ENCODE measurements at places on chromosomes 6 and 20.

- H3K36me3 ChIP-seq, result no peaks in the 10 kb centered on the region
- H3K27ac ChIP-seq, result no peak overlapping the region
- DNase-seq, result no peak
- no peak overlapping the region for H3K4me3 ChIP-seq
- H3K27me3 ChIP-seq, result peaks cover 6% of the 10 kb centered on the region
Measured at GRCh38 chr6:158661156-158661685, 11.4 kb downstream of the SYTL3 start.

DNA sequence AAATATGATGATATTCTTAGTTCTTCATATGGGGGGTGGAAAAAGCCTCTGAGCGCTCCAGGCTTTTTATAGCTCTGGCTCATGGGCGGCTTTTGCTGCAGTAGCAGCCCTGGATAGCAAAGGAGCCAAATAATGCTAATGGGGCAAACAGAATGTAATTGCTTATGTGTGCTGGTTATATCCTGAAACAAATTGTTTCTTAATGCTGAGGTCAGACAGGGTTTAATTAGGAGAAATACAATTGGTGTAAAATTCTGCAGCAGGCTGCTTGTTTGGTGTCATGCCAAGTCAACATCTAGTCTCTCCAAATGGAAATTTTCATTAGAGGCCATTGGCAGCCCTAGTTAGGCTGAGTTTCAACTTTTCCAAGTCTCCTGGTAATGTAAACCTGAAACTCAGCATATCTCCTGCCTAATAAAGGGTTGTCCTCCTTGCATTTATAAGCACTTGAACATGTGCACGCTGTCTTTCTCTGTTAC lies 530.1 kb upstream of the NOX3 start:
- H3K4me3 ChIP-seq, result no peak overlapping the region
- DNase-seq, result no peak
- no peaks in the 10 kb centered on the region for H3K4me1 ChIP-seq
- no peak overlapping the region for H3K27ac ChIP-seq

DNA sequence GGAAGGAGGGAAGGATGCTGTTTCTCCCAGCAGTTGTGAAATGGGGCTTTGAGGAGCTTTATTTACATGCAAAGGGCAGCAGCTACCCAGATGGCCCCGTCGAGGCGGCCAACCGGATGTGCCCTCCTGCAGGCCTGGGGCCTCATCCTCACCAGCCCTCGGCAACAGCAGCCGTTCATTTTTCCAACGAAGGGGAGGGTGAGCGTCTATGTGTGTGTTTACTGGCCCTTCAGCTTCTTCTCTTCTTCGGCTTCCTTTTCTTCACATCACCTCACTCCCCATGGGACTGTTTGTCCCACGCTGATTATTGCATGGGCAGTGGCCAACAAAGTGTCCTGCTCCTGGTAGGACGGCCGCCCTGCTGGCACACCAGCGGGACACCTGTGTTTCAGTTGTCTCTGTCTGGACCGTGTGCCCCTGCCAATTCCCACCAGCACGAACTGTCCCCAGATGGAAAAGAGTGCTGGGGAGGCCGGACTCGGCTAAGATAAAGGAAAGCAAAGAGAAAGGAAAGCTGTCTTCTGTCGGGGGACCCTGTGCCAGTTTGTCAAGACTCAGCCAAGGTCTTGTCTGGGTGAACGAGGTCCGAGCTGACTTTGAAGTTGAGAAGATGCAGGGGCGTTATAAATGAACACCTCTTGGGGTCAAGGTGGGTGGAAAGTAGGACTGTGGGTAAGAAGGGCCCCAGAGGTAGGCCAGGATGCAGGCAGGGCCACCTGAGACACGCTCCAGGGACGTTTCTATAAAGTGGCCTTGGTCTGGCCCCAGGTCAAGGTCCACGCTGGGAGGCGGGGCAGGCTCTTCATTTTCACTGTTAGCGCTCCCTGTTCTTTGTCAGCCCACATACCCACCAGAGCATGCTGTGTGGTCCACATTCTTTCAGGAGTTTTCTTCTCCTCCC lies 57.0 kb downstream of the FAM50B start:
- no peak overlapping the region for H3K27ac ChIP-seq
- no peaks in the 10 kb centered on the region for H3K36me3 ChIP-seq
- no peak overlapping the region for H3K4me3 ChIP-seq
- DNase-seq, result peak; percentile 51
- peaks cover 14% of the 10 kb centered on the region for H3K4me1 ChIP-seq

GRCh38 chr6:143598466-143599080 lies 79.2 kb upstream of the PHACTR2 start:
- H3K27me3 ChIP-seq, result no peaks in the 10 kb centered on the region
- no peak overlapping the region for H3K27ac ChIP-seq
- H3K36me3 ChIP-seq, result no peaks in the 10 kb centered on the region
- peaks cover 3% of the 10 kb centered on the region for H3K4me1 ChIP-seq

GRCh38 chr6:122799916-122800686 lies 11.0 kb downstream of the SMPDL3A start:
- H3K27ac ChIP-seq, result no peak overlapping the region
- peak; percentile 43 for DNase-seq
- H3K36me3 ChIP-seq, result peaks cover 3% of the 10 kb centered on the region
- no peaks in the 10 kb centered on the region for H3K27me3 ChIP-seq
- no peak overlapping the region for H3K4me3 ChIP-seq
- peaks cover 8% of the 10 kb centered on the region for H3K4me1 ChIP-seq

- no peaks in the 10 kb centered on the region for H3K27me3 ChIP-seq
- peak; percentile 81 for DNase-seq
- H3K27ac ChIP-seq, result no peak overlapping the region
- H3K4me1 ChIP-seq, result peaks cover 6% of the 10 kb centered on the region
Measured at GRCh38 chr6:18501663-18502013, 114.5 kb downstream of the RNF144B start.

GRCh38 chr6:142946181-142946923 lies 1.4 kb upstream of the HIVEP2 start:
- peak overlapping the region; percentile 95 for H3K4me3 ChIP-seq
- no peaks in the 10 kb centered on the region for H3K27me3 ChIP-seq
- H3K27ac ChIP-seq, result peak overlapping the region; percentile 64
- DNase-seq, result peak; percentile 99
- peaks cover 5% of the 10 kb centered on the region for H3K4me1 ChIP-seq

All from mesenchymal stem cell (in vitro differentiated cells and primary cell).